Stimulated activated CD4-positive, alpha-beta T cell treated with anti-CD3 and anti-CD28 coated beads, Interleukin-2, amount 100 ng/mL, for 4 hours (primary cell): ENCODE measurements at places on chromosomes 4 and X.

GRCh38 chr4:100060765-100061416, 110.8 kb upstream of the H2AZ1 start:
- no peak for DNase-seq

- DNase-seq, result no peak
Observed at GRCh38 chr4:2432991-2433530, 14.3 kb downstream of the CFAP99 start.

DNA sequence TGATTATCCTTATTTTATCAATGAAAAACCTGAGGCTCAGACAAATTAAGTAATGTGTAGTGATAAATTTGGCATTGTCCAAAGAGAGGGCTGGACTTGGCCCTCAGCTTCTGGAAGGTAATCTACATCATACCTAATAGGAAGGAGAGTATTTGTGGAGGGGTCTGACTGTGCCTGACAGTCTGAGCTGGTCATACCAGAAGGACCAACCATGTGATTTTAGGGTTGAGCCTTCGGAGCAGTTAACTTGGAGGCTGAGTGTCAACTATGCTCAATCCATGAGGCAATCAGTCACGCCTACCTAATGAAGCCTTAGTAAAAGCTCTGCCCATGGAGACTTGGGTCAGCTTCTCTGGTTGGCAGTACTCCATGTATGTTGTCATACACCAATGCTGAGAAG, 136.4 kb downstream of the CPE start:
- DNase-seq, result no peak

- no peak for DNase-seq
Observed at GRCh38 chrX:115233497-115234455, at the start of gene LRCH2. LRCH2 (minus strand) TSS chrX:115234096; CDS start chrX:115234041, 55 bp downstream.

DNA sequence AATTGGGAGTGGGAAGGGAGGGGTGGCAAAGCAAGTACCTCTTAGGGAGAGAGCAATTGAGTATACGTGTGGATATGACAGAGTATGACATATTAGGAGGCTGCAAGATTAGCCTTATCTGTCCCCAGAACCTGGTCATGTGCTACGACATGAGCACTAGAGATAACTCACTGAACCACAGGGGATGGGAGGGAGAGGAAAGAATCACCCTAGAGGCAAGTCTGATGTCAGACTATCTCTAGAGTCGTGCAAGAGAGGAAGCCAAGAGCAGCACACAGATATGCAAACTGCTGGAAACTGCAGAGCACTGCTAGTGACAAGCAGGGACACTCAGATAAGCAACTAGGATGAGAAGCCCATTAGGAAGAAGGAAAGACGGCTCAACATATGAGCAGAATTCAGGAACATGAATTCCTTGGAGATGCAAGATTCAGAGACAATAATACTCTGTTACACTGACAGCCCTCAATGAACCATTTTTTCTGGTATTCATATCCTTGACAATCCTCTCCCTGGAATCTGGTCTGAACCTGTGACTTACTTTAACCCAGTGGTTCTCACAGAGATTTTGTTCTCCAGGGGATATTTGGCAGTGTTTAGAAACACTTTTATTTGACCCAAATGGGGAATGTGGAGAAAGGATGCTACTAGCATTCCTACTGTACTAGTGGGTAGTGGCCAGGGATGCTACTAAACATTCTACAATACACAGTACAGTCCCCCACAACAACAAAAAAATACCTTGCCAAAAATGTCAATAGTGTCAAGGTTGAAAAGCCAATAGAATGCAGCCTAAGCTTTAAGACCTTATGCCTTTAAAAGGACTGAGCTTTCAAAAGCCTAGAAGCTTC, 84.0 kb upstream of the BMP2K start:
- no peak for DNase-seq

GRCh38 chrX:22952010-22952409, 47.8 kb upstream of the DDX53 start:
- DNase-seq, result no peak

DNA sequence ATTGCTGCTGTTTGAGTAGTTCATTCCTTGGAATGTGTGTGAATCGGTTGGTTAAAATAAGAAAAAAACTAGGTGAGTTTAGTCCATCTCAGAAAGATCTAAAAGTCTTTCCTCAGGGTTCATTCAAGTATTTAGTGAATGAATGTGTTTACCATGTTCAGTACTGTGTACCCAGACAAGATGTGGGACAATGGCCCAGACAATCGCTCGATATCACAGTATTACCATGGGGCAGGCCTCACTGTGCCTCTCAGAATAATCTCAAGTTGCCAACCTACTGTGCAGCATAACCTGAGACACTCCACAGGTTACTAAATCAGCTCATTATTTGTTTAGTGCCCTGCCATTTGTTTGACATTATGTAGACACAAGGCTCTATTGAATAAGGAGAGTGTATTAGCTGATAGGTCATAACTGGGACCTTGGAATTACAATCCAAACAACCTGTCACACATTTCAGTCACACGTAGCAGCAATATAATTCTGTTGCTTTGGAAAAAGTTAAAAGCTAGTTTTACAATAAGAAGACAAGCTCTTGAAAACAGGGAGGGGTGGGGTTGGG, 24.9 kb upstream of the AMOT start:
- no peak for DNase-seq

DNA sequence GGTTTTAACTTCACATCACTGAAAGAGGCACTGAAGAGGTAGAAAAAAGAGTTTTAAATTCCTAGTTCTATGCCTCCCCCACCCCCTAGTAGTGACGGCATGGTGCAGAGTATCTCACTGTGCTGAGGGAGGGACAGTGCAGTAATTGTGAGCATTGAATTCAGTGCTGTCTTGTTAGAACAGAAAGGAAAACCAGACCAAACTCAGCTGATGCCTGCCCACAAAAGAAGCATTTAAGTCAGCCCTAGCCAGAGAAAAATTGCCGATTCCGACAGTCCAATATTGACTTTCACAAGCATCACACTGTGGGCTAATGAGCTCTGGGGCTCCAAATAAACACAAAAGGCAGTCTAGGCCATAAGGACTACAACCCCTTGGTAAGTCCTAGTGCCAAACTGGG, 417.7 kb downstream of the AR start:
- no peak for DNase-seq

GRCh38 chr4:117771647-117772337, 262.5 kb upstream of the NDST3 start:
- no peak for DNase-seq

GRCh38 chr4:30989508-30989907, 269.3 kb downstream of the PCDH7 start:
- DNase-seq, result no peak

- DNase-seq, result no peak
Observed at GRCh38 chr4:107896158-107896645, 35.1 kb upstream of the CYP2U1 start.

- no peak for DNase-seq
Observed at GRCh38 chr4:80086296-80086695, 13.3 kb upstream of the ANTXR2 start.

DNA sequence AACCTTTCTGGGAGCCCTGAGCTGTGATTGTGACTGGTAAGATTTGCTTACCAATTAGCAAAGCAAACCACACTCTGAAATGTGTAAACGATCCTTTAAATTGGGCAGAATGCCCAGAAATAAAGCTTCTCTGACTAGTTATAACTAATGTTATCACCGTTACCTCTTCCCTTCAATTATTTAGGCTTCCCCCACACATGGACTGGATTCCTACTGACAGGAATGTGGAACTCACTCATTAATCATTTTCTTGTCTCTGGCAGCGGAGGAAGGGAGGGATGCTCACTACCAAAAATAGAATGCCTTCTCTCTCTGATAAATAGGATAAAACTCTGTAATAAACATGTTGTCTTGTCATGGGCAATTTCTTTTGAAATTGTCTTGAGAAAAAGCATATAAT, 25.3 kb upstream of the NWD2 start:
- no peak for DNase-seq

DNA sequence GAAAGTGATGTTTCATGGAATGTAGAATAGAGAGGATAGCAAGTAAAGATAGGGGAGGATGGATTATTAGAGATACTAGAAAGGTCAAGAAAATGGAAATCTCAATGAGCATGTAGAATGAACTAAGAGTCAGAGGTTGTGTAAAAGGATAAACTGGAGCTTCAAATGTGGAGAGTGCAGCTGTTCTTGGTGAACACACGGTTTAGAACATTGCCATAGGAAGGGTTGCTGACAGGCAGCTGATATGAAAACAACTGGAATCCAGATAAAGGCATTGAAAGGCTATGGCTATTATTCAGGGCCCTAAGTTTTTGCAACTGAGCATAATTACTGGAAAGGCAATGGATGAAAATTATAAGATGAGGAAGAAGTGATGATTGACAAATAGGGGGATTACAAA, 239.6 kb upstream of the VEGFC start:
- DNase-seq, result no peak

DNA sequence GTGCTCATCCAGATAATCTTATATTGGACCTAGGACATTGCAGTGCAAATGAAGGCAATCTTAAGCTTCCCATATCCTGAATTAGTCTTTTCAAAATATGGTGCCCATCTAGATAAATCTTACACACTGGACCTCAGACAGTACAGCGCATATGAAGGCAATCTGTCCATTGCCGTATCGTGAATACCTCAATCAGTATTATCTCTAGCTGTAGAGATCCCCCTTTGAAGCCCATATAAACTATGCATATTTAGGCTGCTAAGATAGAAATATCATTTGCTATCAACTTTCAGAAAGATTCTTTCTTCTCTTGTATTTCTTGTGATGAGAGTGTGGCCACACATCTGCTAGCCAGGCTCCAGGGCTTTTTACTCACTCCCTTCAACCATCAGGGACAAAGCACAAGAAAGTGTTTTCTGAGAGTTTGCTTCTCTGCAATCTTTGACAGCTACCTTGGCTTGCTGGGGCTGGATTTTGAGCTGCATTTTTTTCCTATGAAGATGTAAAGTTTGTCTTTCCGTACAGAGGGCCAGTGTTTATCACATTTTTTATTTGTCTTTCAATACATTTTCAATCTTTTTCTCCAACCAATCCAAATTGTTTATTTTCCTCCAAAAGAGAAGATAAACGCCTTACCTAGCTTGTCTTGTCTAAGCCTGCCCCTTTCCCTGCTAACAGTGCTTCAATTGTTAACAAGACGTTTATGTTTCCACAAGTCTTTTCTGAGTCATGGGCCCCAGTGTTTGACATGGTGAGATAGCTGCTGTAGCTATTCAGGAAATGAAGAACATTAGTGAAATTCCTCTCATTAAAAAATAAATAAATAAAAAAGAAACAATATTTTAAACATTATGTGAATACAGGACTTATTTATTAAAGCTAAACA, 57.6 kb upstream of the FAT1 start:
- no peak for DNase-seq

DNA sequence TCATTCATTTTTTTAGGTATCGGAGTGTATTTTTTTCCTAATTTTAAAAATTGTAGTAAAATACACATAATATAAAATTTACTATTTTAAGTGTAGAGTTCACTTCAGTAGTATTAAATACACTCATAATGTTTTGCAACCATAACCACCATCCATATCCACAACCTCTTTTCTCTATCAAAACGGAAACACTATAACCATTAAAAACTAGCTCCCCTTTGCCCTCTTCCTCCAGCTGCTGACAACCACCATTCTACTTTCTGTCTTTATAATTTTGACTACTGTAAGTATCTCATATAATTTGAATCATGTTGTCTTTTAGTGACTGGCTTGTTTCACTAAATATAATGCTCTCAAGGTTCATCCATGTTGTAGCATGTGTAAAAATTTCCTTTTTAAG, 205.4 kb upstream of the CXorf51B start:
- DNase-seq, result no peak

DNA sequence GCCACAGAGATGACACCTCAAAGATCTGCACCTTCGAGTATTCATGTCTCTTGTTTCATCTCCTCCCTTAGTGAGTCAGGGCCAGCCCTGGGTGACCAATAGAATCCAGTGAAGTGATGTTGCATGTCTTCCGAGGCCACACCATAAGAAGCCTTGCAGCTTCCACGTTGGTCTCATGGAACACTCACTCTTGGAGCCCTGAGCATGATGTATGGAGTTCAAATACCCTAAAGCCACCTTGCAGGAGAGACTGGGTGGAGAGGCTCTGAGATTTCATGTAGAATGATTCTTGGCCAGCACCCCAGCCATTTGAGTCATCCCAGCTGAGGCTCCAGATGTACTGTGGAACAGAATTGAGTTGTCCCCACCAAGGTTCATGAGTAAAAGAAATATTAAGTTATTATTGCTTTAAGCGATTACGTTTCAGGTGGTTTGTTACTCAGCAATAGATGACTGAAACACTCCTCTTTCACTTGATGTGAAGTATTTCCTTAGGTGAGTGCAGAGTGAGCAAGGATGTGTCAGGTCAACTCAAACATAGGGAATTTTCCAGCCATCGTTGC, 5.0 kb upstream of the RP2 start:
- no peak for DNase-seq

DNA sequence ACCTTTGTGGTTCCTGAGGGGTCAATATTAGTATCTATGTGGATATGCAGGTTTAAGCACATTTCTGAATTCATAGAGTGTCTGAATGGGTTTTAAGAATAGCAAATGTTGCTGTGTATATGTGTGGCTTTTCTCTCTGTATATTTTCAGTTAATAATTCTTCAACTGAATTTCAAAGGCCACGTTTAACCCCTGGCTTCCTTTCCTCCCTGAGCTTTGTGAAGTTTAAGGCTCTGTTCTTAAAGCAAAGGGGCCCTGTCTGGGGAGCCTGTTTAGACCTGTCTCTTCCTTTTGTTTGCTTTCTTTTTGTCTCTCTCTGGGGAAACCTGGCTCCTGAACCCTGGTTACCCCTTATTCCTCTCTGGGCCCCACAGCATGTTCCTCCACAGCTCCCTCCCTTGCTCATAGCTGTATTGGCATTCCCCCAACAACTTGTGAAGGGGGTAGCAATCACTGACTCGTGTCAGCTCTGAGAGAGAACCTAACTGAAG, 139.1 kb downstream of the COL4A6 start:
- DNase-seq, result no peak

DNA sequence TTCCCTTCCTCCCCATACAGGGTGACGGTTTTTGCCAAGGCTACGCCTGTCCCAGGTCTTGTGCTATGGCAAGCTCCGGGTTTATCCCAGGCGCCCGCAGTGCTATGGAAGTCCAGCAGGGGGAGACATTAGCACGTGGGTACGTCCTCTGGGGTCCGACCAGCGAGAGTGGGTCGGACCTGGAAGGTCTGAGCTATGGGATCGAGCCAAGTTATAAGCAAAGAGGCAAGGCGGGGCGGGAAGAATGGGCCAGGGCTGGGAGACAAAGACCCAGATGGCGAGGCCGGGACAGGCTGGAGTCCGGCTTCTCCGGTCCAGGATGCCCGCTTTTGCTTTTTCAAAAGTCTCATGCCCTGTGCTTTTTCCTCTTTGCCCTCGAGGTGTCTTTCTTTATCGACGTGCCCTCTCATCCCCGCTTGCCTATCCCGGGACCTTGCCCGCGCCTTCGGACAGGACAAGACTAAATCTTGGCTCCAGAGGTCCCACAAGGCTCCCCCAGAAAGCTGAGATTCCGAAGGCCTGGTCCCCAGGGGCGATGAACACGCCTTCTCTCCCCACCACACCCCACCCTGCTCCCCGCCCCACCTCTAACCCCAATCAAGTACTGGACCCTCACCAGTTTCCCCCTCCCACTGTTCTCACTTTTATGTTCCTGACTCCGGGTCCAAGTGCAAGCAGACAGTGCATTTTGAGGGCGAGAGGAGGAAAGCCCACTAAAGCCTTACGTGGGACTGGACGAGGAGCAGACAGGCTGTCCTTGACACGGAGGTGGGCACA, 785 bp upstream of the EFNB1 start:
- DNase-seq, result peak; percentile 64

- no peak for DNase-seq
Observed at GRCh38 chr4:120616-121015, 3.7 kb upstream of the ZNF718 start.

GRCh38 chr4:72360075-72360474, 208.9 kb downstream of the ADAMTS3 start:
- no peak for DNase-seq
